Stimulated activated CD8-positive, alpha-beta memory T cell treated with anti-CD3 and anti-CD28 coated beads, Interleukin-15, amount 100 ng/mL, for 48 hours (primary cell): ENCODE measurements at places on chromosomes 12 and 14.

DNA sequence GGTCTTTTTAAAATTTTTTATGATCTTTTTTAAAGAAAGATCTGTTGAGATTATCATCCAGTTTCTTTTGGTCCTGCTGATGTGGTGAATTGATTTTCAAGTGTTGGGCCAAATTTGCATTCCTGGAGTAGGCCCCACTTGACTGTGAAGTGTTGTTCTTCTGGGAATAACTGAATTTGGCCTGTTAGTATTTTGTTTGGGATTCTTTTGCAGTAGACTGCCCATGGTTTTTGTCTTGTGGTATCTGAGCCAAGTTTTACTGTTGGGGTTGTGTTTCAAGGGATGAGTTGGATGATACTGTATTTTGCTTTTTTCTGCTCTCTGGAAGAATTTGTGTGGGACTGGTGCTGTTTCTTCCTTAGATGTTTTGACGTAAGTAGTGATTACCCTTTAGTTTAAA lies 4.0 kb upstream of the SYCP3 start:
- DNase-seq, result no peak

DNA sequence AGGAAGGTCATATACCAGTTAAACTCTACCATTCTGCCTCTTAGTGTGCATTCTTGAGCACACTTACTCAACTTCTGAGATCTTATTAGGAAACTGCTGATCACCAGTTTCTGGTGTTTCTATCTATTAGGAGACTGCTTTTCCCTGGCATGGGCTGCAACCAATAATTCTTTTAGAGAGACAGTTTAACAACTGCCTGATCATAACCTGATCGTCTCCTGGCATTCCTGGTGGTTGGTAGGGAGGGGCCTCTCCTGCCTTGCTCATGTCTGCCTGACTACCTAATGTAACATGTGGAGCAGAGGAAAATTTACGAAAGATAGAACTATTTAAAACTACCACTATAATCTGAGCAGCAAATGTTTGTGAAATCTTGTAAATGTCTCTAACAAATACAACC lies 75.3 kb upstream of the MGAT4C start:
- no peak for DNase-seq

DNA sequence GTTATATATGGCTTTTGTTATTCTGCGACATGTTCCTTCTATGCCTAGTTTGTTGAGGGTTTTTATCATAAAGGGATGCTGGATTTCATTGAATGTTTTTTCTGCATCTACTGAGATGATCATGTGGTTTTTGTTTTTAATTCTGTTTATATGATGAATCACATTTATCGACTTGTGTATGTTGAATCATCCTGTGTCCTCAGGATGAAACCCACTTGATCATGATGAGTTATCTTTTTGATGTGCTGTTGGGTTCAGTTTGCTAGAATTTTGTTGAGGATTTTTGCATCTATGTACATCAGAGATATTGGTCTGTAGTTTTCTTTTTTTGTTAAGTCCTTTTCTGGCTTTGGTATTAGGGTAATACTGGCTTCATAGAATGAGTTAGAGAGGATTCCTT lies 291.2 kb downstream of the AKAP6 start:
- DNase-seq, result no peak

DNA sequence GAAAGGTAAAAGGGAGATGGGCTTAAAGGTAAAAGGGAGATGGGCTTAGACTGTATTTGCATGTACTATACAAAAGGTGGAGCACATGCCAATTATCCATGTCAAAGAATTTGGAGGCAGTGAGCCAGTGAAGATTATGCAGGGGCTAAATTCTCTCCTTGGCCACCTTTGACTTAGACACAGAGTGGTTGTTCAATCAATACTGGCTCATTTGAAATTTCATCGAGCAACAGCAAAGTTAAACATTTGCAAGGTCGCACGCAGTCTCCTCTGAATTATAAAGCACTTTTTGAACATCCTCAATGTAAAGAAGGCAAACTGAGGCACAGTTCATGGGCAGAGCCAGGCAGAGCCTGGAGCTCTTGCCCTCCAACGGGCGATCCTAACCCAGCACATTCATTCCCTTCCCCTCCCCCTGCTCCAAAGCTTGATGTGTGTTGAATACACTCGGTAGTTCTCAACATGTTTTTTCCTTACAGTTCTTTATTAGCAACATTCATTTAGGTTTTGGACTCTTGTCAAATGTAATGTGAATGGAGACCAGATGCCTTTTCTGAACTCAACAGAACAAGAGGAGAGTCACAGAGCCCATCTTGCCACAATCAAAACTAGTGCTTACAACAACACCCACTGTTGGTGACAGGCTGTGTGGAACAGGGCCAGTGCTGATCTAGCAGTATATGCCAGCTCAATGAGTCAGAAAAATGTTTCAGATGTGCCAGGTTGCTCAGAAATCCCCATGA lies 169.7 kb upstream of the G2E3 start:
- no peak for DNase-seq

GRCh38 chr12:70843363-70843762 lies 77.2 kb downstream of the PTPRR start:
- DNase-seq, result no peak

- DNase-seq, result no peak
These were observed 91.9 kb downstream of the SLC8A3 start for GRCh38 chr14:70096866-70097265.

GRCh38 chr12:25960143-25960542 lies 1.7 kb downstream of the RASSF8 start:
- DNase-seq, result no peak

- DNase-seq, result no peak
These were observed 10.9 kb upstream of the COL2A1 start for GRCh38 chr12:48015129-48015528.
